HEK293T (cell line): ENCODE measurements at places on chromosomes 11 and 22.

DNA sequence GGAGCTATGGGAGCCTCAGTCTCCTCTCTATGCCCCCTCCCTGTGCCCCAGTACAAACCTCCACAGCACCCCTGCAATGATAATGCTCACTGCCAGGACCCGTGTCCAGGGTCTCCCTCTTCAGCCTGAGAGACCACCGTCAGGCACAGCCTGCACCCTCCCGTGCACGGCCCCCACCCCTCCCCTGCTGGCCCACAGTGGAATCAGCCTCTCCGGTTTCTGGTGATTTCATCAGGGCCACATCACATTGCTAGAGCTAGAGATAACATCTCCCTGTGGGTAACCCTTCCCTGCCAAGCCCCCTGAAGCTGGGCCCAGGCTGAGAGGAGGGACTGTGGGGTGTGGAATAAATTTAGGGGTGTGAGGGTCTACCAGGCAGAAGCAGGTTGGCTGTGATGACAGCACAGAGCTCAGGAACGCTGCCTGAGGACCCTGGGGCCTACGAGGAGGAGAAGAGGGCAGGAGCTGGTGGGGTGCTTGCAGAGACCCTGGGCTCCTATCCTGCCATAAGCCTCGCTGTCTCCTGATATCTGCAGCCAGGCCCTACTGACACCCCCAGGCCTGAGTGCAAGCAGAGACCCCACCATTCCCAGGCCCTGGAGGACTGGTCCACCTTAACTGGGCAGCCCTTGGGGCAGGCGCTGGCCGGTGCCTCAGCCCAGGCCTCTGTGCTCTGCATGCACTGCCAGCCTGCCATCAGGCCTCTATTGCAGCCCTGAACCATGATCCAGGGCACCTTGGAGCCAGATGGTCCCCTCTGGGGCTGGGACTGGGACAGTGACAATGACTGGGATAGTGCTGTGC, at the start of gene KLHDC7B:
Gene KLHDC7B, plus strand, starts transcription at position 378 of the 804 bp plus-strand sequence. Its CDS starts 345 bp downstream, at position 723.
- no peak for DNase-seq

DNA sequence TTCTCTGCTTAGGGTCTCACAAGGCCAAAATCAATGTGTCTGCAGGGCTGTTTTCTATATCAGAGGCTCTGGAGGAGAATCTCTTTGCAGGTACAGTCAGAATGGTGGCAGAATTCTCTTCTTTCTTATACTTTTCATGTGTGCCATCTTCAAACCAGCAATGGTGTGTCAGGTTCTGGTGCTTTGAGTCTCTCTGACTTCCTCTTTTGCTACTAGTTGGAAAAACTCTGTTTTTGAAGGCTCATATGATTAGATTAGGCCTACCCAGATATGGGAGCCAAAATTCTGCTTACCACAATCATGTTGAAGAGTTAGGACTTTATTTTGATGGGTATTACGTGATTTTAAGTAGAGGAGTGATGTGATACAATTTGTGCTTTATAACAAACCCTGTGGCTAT, 18.8 kb upstream of the TECTA start:
- no peak for DNase-seq

GRCh38 chr11:72921028-72921716, 107.0 kb downstream of the ATG16L2 start:
- no peak for DNase-seq

DNA sequence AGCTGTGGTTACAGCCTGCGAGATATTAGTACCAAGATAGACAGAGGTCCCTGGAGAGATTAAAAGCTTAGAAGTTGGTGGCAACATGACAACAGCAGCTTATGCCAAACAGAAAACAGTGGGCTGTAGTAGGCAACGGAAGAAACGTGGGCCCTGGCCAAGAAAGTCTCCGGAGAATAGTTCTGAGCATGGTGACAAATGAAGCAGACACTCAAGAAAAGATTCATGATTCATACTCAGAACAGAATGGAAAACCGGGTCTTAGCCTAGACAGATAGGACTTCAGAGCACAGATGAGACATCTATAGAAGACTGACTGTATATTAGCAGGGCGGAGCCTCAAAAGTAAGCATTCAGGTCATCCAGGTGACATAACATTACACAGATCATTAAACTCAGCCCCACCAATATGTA, 727.4 kb downstream of the ETS1 start:
- DNase-seq = no peak

DNA sequence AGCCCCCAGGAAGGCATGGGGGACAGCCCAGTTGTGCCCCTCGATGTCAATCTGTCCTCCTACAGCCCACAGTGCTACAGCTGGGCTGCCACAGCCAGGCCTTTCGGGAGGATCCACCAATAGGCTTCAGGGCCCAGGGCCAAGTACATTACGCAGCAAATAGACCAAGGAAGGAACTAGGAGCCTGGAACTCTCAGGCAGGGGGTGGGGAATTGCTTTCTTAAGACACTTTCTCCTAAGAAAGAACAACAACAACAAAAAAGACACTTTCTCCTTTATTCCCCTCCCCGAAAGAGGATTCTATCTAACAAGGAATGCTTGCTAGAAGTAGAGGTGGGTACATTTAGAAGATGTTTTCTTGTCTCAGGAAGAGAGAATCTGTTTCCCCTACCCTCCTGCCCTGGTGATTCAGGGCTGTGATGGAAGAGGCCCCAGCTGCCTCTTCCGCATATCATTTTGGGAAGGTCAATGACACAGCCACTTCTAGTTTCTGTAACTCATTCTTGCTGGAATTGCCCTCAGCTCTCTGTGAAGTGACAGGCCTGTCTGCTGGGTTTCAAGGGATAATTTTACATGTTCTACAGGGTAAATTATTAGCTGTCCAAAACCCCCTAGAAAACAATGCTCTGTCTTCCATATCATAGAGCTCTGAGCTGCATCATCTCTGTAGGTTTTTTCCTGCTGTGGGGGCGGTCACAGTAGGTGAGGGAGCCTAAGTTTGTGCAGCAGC, 6.0 kb upstream of the MALAT1 start:
- no peak for DNase-seq

DNA sequence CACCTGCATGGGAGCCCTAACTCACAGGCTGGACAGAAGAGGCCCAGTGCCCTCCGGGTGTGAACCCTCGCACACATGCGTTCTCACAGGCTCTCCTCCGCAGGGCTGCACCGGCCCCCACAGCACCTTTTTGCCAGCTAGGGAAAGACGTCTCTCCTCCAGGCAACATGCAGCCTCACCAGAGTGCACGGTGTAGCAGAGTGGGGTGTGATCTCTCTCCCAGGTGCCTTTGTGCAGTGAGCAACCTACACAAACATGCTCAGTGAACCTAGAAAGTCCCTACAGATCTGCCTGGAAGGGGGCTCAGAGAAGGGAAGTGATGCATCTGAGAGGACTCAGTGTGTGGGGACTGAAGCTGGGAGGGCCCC, 3.7 kb upstream of the CARNS1 start:
- no peak for DNase-seq
